Left lung (tissue), 14 donors: ENCODE measurements at places on chromosomes 5 and 9. TPM values are rescaled to one million over a fixed set of nuclear protein-coding genes. Genes with fewer than 3 reads are reported as not detected.

GRCh38 chr5:10120934-10121333 is 128.8 kb downstream of the ATPSCKMT start:
- DNase-seq = no peak

DNA sequence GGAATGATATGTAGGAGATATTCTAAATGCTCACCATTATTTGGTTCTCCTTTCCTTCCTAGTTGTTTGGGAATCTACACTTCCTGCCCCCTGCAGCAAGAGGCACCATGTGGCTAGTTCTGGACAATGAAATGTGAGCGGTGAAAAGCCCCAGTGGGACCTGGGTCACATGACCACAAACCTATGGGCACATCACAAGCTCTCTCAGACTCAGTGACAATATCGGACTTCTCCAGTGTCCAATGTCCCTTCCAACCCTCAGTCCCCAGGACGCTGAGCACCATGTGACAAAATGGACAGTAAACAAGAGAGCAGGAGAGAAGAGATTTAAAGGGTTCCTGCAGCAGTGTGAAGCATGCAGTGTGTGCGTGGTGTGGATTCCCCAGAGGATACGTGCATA is 44.6 kb upstream of the FOXE1 start:
- DNase-seq = no peak

The SLCO6A1 gene
- polyA plus RNA-seq = not detected

DNA sequence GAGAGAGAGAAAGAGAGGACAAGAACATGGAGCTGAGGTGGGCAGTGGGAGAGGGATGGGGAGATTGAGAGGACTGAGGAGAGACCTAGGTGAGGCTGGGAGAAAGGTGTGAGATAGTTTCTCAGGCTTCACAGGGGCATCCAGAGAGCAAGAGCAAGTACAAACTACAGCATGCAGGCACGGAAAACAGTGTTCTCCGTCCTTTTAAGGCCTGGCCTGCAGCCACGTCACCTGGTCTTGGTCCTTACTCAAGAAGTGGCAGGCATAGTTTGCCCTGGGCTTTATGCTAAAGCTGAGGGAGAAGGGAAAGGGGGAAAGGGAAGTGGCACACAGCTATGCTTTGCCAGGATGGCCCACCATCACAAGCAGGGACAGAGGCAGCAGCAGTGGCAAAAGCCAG is 65.7 kb downstream of the SIL1 start:
- DNase-seq = no peak

The MSANTD3 gene
- polyA plus RNA-seq = 21.4 TPM

- no peak for DNase-seq
Measured at GRCh38 chr5:131021646-131022045, 143.4 kb downstream of the HINT1 start.

GRCh38 chr5:6480133-6481051 is 31.7 kb downstream of the UBE2QL1 start:
- DNase-seq = no peak

- DNase-seq = no peak
Measured at GRCh38 chr9:137095664-137096517, 9.1 kb downstream of the MAN1B1 start.

GRCh38 chr5:139825690-139826089 is 30.1 kb downstream of the PSD2 start:
- DNase-seq = no peak

- no peak for DNase-seq
Measured at GRCh38 chr9:6714176-6714575, 43.6 kb upstream of the KDM4C start.

GRCh38 chr9:22073349-22073748 is 64.2 kb upstream of the CDKN2B start:
- DNase-seq = no peak
